ENCODE measurements at places on chromosomes 6 and 20. TPM values are rescaled to one million over a fixed set of nuclear protein-coding genes. Genes with fewer than 3 reads are reported as not detected.

GRCh38 chr20:51481341-51481914 lies 61.1 kb downstream of the NFATC2 start:
- no peak for DNase-seq

The PAX1 gene
- 0.54 TPM for total RNA-seq

DNA sequence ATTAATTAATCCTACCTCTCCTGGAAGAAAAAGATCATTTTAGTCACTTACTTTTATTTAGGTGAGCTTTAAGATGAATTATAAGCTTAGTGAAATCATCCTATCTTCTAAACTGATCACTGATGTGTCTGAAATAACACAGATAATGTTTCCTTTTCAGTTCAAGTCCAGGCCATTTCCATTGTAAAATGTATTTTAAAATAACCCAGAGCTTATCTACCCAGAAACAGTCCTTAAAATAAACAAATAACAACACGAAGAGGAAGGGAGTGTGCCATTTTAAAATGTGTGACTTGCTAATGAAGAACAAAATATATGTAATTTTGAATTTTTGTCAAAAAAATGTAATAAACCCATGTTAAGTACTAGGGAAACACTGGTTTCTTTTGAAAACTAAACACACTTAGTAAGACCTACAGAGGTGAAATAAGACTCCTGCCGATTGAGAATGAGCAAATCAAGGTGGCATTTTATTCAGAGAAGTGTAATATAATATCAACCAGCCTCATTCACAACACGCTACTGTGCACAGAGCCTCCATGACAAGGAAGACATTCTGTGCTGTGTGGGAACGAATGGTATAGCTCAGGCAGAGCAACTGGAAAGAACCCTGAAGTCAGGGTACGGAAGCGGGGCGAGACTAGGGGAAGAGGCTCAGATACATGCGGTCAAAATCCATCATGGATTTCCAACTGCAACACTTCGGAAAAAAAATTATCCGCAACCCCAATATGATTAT lies 7.7 kb downstream of the LRP11 start:
- DNase-seq: no peak

GRCh38 chr6:154595538-154595937 lies 85.1 kb upstream of the CNKSR3 start:
- DNase-seq: no peak

The C2 gene
- 0.69 TPM for total RNA-seq

DNA sequence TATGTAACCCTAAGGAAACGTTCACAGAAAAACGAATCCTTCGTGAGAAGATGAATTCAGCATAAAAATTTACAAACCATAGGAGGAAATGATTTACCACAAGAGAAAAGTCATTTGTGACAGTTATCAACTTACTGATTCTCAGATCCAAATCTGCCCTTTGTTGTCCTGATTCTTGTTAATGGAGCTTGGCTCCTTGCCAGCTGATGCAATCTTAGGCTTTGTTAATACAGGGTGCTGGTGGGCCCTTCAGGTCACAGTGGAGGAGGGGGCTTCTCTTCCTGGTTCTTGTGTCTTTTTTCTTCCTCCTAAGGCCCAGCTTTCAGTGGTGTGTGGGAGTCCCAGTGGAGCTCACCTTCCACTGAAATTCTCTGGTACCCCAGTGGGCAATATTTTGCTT lies 108.4 kb upstream of the MAP3K7 start:
- DNase-seq: no peak

The PLN gene
- total RNA-seq: not detected
